RWPE1 (cell line): ENCODE measurements at places on chromosomes 12 and 14.

GRCh38 chr14:35352274-35353233 lies 52.0 kb downstream of the NFKBIA start:
- DNase-seq: no peak

DNA sequence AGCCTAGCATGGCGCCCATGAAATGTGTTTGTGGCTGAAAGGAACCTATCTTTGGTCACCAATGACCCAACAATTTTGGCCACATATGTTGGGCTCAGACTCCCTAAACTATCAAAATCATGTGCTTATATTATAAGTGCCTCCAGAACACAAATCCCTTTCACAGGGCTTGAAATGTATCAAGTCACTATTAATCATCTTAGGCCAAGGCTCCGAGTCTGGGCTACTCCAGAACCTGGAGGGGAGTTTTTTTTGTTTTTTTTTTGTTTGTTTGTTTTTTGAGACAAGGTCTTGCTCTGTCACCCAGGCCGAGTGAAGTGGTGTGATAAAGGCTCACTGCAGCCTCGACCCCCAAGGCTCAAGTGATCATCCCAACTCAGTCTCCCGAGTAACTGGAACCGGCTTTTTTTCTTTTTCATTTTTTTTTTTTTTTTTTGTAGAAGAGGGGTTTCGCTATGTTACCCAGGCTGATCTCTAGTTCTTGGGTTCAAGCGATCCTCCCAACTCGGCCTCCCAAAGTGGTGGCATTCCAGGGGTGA lies 989 bp upstream of the DRAM1 start:
- no peak for DNase-seq

DNA sequence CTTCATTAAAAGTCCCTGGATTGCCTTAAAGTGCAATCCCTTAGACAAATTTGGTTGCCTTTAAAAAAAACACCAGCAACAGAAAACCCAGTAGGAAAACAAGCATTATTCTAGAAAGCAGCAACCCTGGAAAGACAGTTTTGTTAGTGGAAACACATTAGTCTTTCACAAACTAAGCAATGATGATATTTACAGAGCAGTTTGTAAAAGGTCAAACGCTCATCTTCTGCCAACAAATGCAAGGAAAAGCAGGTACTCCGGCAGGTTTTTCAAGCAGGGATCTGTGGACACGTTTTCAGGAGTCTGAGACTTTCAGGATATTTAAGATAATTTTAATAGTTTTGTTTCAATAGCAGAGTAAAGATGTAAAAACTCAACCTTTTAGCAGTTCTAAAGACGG lies 202.2 kb downstream of the EXOC5 start:
- DNase-seq: no peak

- no peak for DNase-seq
Observed at GRCh38 chr14:51939226-51939625, 50.1 kb upstream of the RTRAF start.
